Myocyte (in vitro differentiated cells): ENCODE measurements at places on chromosomes 5 and 9.

GRCh38 chr9:90074316-90074962, 469.6 kb downstream of the GADD45G start:
- no peak for DNase-seq

DNA sequence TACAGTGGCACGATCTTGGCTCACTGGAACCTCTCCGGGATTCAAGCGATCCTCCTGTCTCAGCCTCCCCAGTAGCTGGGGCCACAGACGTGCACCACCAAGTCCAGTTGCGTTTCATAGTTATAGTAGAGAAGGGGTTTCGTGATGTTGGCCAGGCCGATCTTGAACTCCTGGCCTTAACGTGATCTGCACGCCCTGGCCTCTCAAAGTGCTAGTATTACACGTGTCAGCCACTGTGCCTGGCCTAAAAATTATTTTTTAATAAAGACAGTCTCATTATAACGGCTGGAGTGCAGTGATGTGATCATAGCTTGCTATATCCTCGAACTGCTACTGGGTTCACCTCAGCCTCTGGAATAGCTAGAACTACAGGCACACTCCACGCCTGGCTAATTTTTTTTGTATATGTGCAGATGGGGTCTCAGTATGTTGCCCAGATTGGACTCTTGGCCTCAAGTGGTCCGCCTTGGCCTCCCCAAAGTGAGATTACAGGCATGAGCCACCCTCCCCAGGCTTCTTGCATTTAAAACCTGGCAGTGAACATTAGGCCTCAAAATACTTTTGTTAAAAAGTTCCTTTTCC, 4.4 kb downstream of the NPM1 start:
- no peak for DNase-seq

DNA sequence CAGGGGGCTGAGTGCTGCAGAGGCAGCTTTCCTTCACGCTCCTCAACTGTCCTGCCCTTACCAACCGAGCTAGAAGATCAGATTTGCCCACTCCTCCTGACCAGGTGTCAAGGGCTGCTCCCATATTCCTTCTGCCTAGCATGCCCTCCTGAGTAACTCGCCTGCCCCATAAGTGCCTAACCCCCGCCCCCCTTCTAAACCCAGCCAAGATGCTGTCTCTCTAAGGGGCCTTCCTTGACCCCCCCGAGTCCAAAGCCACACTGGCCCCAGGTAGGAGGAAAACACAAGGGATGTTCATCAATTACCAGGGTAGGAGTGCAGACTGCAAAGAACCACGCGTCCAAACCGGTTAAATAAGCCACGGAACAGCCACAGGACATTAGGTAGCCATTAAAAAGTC, 4.8 kb downstream of the CCDC69 start:
- no peak for DNase-seq

DNA sequence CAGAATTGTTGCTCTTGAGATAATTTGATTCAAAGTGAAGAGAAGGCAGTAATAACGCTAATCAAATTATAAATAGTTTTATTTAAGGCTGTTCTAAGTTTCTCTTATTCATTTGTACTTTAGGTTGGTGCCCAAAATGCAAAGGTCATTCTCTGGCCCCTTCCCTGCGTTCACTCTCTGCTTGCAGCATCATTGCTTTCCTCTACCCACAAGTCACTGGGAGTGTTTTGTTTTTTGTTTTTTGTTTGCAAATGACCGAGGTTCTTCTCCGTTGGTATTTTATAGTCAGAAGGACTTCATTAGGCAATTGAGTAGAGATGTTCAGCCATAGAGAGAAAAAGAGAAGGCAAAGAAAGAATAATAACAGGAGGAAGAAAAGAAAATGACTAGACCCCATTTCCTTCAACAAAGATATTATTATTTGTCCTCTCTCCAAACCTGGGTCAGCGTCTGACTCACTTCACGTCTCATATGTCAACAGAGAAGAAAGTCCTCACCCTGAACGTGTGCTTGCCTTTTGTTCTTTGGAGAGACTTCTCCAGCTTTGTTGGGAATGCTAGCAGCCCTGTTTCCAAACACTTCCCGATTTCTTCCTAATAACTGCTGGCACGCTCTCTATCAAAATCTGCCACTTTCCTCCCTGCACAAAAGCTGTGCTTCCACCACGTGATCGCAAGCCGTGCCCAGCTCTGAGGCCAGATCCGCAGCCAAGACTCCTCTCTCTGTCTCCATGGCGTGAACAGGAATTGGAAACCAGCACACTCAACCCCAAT, 119.8 kb downstream of the EBF1 start:
- DNase-seq = peak; percentile 67

GRCh38 chr9:111069183-111069582, 30.9 kb upstream of the LPAR1 start:
- no peak for DNase-seq

GRCh38 chr5:31221001-31221400, 27.5 kb downstream of the CDH6 start:
- DNase-seq = no peak

GRCh38 chr5:41334758-41335157, 121.4 kb upstream of the C6 start:
- DNase-seq = no peak

- DNase-seq = no peak
Observed at GRCh38 chr5:37370550-37370863, 399 bp downstream of the NUP155 start.

GRCh38 chr5:142063878-142064331, 44.7 kb upstream of the NDFIP1 start:
- DNase-seq = peak; percentile 96

GRCh38 chr5:2591777-2592453, 159.6 kb downstream of the IRX2 start:
- DNase-seq = no peak

DNA sequence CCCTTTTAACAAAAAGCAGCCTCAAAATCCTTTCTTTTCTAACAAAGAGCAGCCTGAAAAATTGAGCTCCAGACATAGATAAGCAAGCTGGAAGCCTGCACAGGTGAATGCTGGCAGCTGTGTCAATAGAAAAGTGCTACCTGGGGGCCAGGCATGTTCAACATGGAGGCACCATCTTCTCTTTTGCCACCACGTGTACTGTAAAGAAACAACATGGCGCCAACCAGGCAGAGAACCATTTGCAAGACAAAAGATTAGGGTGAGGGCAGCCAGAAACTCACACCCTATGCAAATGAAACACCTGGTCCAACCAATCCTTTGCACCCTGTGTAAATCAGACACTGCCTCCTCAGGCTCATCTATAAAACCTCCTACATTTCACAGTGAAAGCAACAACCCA, 96.0 kb downstream of the ACTL7B start:
- DNase-seq = no peak
